ENCODE measurements at places on chromosomes 7 and 10.
A peak's percentile ranks its signal among the peaks of the same experiment; 100 is the strongest.

DNA sequence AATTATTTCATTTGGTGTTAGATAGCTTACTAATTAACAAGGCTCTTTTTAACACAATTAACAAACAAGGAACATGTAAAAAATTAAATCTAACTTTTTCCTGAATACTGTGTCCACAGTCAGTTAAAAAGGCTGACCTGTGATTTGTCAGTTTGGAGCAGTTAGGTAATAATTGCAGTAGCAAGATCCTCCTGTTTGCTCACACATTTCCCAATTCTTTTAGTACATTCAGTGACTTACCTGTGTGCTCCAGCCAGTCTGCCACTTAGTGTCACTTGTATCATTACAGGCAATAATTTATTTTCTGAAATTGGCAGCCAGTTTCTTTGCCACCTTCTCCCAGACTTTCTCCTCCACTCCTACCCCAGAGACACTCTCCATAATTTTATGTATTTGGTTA is 66.8 kb downstream of the LHFPL3 start:
- no peak for DNase-seq

DNA sequence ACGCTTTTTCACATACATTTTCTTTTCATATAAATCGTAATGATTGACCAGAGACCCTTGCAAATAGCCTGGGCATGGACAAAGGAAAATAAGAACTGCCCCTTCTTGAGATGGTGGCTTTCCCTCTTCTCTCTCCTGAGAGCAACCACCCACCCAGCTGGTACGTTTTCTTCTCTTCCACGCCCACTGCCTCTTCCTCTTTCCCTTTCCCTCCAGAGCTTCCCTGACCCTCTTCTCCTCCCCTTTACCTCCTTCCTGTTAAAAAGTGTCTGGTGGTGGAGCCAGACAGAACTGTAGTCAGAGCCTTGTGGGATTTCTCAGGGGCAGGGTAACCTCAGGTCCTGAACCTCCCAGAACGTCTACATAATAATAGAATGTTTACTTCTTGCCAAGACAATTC is 23.2 kb downstream of the GPR141 start:
- DNase-seq = no peak

- DNase-seq = no peak
Observed at GRCh38 chr10:73970845-73971244, 27.1 kb upstream of the VCL start.

GRCh38 chr7:47586925-47587324 is 5.0 kb upstream of the TNS3 start:
- no peak for DNase-seq

- no peak for DNase-seq
Observed at GRCh38 chr10:113309791-113310190, 243.1 kb upstream of the HABP2 start.

DNA sequence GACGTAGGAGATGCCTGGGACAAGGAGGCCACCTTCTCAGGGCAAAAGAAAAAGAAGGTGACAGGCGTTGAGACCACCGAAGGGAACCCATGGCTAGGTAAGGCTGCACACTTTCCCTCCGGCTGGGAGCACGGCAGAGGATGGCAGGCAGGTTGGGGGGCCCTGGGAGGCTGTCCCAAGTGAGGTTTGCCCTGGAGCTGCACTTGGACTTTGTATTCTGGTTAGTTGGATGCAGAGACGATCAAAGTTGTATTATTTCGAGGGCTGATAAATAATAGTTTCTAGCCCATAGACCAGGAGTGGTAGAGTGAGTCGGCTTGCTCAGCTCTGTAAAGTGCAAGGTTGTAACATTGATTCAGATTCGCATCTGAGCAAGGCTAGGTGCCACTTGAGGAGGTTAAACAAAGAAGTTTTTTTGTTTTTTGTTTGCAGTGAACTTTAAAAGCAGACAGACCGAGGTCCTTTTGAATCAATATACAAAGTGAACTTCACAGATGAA is 608 bp downstream of the ENTPD7 start:
- DNase-seq = no peak

DNA sequence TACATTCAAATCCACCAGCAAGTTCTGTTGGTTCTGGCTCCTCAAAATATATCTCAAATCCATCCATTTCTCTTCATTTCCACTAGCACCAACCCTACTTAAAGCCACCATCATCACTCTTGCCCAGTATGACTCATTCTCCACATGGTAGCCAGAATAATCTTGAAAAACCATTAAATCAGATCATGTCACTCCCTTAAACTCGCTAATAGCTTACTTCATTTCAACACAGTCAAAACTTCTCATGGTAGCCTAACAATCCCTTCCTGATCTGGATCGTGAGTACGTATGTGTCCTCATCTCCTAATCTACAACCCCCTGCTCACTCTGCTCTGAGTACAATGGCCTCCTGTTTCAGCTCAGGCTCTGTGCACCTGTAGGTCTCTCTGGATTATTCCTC is 8.7 kb downstream of the EPC1 start:
- DNase-seq = peak; percentile 22

DNA sequence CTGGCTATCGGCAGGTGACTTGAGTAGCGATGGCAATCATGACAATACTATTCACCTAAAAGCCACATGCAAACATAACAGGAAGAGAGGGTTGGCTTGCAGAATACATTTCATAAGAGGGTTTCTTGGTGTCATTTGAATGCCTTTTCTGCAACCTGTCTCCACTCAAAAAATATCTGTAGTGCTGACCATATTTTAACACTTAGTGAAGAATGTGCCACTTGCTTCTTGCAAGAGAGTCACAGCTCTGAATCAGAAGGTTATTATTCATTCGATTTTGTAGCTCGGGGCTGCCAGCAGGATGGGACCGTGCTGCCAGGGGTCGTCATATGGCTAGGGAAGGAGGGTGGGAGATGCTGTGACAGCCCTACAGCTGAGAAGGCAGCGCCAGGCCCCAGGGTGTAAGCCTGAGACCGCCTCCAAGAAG is 152.0 kb upstream of the PITRM1 start:
- DNase-seq = no peak

DNA sequence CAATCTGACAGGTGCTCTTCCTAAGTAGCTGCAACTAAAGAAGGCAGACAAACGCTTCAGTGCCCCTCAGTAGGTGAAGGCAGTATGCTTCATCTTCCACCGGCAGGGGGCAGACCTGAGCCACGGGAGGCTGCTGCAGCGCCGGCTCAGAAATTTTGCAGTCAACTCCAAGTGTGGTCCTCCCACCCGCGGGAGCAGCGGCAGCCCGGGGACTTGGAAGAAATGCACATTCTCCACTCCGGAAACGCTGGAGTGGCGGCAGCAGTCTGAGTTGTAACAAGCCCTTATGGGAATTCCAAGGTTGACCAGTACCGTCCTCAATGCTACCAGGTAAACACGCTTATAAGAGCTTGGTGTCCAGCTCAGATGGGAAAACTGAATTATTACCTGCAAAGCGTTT is 3.4 kb downstream of the IGFBP3 start:
- peak; percentile 65 for DNase-seq

DNA sequence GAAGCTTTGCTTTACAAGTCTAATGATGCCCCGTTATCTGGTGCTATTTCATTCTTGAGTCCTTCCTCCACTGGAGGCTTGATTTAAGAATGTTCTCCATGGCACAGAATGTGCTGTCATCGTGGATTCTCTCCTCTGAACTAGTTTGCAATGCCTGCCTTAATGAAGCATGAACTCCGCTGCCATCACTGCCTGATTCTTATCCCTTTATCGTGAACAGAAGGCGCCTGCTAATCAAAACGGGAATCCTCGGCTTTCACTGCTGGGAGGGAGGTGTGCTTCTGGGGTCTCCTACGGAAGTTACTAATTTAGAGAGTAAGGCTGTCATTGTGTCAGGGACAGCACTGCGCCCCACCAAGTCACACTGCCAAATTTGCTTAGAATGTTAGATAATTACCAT is 56.2 kb downstream of the ITGB1 start:
- DNase-seq = no peak

DNA sequence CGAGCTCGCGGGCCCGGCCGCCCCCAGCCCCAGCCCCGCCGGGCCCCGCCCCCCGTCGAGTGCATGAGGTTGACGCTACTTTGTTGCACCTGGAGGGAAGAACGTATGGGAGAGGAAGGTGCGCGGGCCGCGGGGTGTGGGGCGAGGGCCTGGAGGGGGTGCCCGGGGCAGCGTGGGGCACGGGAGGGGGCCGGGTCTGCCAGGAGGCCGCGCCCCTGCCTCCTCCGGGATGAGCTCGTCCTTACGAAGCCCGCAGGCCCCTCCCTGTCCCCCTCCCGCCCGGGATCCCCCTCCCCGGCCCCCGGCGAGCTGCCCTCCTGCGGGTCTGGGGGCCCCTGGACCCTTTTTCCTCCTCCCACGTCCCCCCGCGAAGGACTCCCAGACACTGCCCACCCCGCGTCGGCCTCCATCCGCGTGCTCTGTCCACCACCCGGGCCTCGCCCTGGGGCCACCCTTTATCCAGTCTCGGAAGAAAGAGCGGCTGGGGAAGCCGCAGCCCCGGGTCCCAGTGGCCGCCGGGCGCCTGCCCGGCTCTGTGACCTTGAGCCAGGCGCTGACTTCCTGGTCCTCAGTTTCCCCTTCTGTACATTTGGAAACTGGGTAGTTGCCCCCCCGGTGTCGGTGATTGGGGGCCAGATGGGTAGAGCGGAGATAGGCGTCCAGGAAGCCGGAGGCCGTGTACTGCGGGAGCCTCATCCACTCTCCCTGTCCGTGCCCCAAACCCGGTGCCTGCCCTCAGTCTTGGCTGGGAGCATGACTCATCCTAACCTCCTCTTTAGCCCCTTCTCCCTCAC is 521 bp downstream of the LIMK1 start:
- peak; percentile 75 for DNase-seq

- DNase-seq = peak; percentile 59
Observed at GRCh38 chr10:6204341-6205191, 1.8 kb downstream of the PFKFB3 start.

DNA sequence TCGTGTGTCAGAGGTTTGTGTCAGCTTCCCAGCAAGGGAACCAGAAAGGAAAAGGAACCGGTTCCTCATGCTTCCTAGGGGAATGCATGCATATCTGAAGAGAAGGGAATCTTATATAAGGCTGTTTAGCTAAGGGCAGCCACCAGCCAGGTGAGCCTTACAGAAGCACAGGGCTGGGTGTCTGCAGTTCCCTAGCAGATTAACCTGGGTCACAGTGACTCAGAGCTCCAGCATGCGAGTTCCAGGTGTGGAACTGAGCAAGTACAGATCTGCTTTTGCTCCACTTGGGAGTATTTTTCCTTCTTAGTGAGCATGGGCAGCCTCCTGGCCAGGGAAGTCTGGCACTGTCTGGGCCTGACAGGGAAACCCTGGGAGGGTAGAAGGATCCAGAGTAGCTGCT is 957 bp upstream of the ANKRD2 start:
- no peak for DNase-seq

DNA sequence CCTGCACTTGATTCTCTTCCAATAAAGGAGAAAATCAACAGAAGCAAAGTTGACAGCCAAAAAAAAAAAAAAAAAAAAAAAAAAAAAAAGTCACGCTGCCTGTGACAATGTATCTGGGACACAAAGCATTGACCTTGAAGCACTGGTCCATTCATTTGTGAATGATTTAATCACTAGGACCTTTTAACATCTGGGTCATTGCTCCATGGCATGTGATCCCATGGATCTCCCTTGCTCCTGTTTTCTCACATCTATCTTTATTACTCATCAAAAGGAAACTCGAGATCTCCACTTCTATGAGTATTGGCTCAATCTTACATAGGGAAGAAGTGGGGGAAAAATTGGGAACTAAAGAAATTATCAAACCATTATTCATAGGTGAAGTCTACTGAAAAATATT is 89.6 kb upstream of the SMIM30 start:
- DNase-seq = peak; percentile 55

DNA sequence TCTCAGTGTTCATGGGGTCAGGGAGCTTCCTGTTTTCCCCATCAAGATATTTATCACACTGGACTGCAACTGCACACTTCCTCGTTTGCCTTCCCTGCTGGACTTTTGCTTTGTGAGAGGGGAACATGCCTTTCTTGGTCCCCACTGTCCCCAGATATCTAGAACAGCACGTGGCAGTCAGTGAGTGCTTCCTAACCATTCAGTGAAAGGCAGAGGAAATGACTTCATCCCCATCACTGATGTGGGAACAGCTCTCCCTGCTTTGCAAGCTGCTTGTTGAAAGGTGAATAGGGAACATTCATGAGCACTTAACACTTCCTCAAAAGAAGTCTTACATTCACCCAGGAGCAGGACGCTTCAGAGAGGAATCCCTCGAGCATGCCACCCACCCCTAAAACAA is 135.4 kb downstream of the MYOF start:
- no peak for DNase-seq

- no peak for DNase-seq
Observed at GRCh38 chr10:124640538-124641231, 103.5 kb downstream of the FAM53B start.

DNA sequence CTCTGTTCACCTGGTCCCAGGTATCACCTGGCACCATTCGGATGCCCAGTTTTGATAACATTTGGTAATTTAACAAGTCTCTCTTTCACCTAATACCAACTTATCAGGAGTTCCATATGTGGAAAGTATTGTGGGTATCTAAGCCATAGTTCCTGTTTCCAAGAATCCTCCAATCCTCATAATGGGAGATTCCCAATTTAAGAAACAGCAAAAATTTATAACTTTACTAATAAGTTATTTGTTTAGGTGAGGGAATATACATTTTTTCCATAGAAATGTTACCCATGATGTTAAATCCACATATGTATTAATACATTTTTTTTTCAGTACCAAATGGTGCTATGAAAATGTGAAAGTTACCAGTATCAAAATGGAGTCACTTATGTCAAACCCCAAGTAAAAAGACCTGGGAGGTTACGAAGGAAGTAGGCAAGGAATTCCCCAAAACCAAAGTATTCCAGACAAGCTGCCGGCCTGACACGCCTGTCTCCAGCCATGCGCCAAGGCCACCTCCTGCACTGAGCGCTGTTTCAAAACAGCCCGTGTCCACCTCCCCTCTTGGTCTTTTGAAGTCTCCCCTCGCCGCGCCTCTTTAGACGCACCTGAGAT is 44.8 kb downstream of the PRKCQ start:
- DNase-seq = no peak

DNA sequence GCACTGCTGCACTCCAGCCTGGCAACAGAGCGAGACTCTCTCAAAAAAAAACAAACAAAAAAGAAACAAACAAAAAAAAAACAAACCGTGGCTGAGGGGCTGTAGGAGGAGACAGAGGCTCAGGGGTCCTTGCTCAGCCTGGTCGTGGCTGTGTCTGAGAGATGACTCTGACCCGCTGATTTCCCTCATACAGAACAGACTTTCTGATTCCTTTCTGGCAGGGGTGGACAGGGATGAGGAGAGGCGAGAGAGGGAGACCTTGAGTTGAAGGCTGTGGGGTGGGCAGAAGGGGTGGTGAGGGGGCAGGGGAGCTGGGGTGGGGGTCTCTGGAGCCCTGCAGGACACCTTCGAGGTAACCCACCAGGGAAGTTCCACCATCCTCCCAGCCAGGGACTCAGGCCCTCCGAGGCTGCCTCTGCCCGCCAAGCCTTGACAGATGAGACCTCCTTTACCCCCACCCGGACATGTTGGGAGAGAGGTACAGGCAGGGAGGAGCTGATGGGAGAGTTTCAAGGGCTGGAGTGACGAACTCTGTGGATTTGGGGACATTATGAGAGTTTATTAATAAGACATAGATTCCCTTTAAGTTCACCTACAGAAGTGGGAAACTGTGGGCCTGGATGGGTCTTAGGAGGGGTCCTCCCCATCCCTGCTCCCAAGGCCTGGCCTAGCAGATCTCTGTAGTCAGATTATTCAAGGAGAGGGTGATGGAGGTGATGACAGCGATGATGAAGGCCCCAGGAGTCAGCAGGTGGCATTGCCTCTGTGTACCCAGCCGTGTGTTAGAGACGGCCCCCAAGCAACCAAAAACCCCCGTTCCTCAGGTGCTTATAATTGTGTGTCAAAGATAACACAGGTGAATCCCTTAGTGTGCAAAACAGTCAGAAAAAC is 2.0 kb downstream of the MUC12 start:
- no peak for DNase-seq
